Neural crest cell (in vitro differentiated cells): ENCODE measurements at places on chromosomes 1 and 21.
A peak's percentile ranks its signal among the peaks of the same experiment; 100 is the strongest.

DNA sequence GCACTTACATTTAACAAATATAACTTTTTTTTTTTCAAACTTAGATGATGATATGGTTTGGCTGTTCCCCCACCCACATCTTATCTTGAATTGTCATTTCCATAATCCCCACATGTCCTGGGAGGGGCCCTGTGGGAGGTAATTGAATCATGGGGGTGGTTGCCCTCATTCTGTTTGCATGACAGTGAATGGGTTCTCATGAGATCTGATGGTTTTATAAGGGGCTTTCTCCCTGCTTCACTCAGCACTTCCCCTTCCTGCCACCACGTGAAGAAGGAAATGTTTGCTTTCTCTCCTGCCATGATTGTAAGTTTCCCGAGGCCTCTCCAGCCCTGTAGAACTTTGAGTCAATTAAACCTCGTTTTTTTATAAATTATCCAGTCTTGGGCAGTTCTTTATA is 432.6 kb downstream of the AMY1C start:
- no peak for DNase-seq

- DNase-seq, result no peak
Observed at GRCh38 chr1:191876631-191877030, 281.6 kb upstream of the RGS18 start.

DNA sequence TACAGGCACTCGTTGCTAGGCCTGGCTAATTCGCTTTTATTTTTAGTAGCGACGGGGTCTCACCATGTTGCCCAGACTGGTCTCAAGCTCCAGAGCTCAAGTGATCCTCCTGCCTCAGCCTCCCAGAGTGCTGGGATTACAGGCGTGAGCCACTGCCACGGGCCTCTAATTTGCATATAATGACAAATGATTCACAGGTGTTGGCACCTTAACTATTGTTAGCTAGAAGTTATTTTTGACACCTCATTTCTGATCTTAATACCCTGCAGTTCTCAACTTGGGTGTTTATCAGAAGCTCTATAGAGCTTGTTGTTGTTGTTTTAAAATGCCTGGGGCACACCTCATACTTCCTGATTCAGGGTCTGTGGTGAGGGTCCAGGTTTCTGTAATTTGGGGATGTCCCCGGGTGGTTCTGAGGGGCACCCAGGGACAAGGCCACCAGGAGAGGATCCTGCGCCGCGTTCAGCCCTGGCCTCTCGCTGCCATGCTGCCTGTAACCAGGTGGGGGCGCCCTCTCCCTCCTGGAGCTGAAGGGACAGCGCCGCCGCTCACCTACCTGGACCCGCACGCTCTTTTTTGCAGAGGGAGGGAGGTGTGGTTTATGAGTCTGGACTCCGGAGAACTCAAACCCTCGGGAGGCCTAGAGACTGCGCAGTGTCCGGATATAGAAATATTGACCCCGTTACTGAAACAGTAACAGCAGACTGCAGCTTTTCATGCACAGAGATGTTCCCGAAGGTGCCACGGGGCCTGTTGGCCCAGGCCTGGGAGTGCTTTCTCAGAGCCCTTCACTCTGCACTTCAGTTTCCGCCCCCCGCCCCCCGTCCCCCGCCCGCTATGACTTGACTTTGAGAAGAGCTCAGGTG is 23.0 kb upstream of the NEK2 start:
- DNase-seq, result peak; percentile 84

- no peak for DNase-seq
Observed at GRCh38 chr1:88678405-88678804, 5.7 kb upstream of the PKN2 start.

DNA sequence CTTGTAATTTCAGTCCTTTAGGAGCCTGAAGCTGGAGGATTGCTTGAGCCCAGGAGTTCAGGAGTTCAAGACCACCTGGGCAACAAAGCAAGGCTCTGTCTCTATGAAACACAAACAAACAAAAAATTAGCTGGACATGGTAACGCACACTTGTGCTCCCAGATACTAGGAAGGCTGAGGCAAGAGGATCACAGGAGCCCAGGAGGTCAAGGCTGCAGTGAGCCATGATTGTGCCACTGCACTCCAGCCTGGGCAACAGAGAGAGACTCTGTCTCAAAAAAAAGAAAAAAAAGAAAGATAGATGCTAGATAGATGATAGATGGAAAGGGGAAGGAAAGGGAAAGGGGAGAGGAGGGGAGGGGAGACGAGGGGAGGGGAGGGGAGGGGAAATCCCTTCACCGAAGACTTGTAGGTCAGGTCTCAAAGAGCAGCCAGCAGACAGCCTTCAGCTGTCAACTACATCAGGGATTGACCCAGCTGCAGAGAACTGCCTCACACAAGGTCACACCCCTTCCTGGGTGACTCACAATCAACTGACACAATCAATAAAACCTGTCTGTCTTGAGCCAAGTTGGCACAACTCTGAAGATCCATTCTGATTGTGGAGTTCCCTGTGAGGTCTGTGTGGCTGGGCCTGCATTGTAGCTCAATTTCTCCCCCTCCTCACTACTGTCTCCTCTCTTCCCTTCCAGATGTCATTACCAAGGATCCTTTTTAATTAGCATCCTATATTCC is 200.6 kb downstream of the RGS7 start:
- DNase-seq, result no peak

- no peak for DNase-seq
Observed at GRCh38 chr1:83500987-83501591, 497.8 kb downstream of the TTLL7 start.

DNA sequence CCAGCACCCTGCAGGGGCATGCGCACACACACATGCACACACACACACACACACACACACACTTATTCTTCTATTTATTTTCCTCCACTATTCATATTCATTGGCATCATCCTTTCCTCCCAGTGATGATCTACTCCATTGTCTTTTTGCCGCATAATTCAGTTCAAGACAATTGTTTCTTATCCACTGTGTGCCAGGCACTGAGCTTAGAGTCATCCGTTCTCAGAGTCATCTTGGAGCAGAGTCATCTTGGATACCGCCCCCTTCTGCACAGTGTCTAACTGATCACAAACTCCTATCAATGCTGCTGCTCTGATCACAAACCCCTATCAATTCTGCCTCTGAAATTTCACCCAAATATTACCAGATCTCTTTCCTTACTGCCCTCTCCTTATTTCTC is 102.8 kb upstream of the PROX1 start:
- no peak for DNase-seq
